DMS153 (cell line): ENCODE measurements at places on chromosomes 13 and 19.

DNA sequence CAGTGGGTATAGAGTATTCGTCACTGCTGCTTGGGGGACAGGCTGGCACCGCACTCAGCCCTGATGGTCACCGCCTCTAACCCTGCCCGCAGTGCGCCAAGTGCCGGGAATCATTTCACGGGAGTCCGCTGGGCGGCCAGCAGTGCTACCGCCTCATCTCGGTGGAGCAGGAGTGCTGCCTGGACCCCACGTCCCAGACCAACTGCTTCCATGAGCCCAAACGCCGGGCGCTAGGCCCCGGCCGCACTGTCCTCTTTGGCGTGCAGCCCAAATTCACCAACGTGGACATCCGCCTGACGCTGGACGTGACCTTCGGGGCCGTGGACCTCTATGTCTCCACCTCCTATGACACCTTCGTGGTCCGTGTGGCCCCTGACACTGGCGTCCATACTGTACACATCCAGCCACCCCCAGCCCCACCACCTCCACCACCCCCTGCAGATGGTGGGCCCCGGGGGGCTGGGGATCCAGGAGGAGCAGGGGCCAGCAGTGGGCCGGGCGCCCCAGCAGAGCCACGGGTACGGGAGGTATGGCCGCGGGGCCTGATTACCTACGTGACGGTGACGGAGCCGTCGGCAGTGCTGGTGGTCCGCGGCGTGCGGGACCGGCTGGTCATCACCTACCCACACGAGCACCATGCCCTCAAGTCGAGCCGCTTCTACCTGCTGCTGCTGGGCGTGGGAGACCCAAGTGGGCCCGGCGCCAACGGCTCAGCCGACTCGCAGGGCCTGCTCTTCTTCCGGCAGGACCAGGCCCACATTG lies 14.5 kb downstream of the CNFN start:
- DNase-seq = no peak

GRCh38 chr19:33823341-33823740 lies 26.7 kb downstream of the KCTD15 start:
- no peak for DNase-seq

- DNase-seq = no peak
Observed at GRCh38 chr19:31171936-31172335, 177.3 kb downstream of the TSHZ3 start.

DNA sequence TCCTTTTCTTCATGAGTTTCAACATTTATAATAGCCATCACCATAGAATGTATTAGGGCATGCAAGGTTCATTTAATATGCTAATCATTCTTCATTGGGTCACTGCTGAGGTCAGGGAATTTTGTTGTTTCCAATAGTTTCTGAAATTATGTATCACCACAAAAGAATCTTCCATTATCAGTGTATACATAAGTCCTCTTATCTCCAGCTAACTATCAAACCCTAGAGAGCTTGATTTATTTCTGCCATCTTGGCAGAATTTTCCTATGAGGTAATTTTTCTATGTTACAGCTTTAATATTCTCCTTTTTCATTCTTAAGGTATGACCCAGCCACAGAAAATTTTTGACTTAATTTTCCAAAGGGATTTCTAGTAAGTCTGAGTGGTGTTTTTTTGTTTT lies 415.0 kb upstream of the SLITRK1 start:
- DNase-seq = no peak

DNA sequence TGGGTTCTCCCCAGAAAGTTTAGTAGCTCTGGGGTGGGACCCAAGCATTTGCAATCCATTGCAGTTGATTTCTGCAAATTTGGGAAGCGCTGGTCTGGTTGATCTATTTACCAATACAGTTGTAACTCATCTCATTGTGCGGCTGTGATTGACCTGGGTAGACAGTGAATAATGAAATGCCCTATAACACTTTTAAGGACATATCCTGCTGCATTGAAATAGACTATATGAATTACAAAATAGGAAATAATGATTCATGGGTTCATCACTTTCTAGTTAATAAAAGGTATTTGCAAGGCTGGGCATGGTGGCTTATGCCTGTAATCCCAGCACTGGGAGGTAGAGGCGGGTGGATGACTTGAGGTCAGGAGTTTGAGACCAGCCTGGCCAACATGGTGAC lies 59.0 kb upstream of the FARP1 start:
- no peak for DNase-seq

DNA sequence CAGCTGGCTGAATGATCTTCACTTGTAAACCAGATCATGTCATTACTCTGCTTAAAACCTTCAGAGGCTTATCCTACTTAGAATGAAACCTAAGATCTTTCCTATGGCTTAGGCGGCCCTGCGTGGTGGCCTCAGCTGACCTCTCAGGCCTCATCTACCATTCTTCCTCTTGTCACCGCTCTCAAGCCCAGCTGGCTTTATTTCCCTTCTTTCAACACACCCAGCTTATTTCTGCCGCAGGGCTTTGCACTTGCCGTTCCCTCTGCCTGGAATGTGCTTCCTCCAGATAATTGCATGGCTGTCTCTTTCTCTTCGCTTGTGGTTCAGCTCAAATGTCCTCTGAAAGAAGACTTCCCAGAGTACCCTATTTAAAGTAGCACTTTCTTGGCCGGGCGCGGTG lies 3.6 kb upstream of the ASF1B start:
- DNase-seq = no peak

GRCh38 chr13:101301053-101301452 lies 115.3 kb downstream of the NALCN start:
- DNase-seq = no peak

DNA sequence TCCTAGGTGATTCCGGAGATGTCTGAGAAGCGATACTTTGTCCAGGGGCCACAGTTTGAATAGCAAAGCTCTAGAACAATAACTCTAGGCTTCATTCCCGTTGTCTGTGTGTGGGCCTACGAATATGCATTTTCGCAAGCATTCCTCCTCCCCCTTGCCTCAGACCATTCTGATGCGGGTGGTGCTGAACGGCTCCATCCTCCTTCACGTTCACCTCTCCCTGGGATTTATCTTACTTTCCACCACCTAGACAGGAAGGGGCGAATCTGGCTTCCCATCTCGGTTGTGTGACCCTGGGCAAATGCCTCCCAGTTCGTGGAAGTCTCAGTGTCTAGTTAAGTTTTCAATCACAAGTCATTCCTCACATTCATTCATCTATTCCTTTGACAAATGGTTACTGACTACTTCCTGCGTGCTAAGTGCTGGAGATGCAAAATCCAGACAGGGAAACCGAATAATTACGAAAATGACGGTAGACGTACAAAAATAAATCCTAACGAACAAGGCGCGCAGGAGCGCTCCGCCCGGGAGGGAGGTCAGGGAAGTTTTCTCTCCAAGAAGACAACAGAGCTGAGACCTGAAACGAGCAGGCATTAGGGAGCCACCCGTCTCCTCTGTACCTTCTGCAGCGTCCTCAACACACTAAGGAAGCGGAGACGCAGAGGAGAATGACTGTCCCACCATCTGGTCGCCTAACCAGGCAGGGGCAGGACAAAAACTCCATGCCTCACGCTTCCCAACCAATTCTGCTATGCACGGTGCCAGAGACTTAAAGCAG lies 1.3 kb upstream of the CNOT3 start:
- no peak for DNase-seq

GRCh38 chr19:35140962-35141836 lies 1.9 kb upstream of the FXYD7 start:
- DNase-seq = peak; percentile 82

- DNase-seq = no peak
Observed at GRCh38 chr19:8366961-8367326, 3.0 kb downstream of the ANGPTL4 start.

GRCh38 chr19:50311723-50312635 lies 17.2 kb downstream of the KCNC3 start:
- peak; percentile 16 for DNase-seq

GRCh38 chr19:31674503-31675192 lies 325.4 kb upstream of the TSHZ3 start:
- DNase-seq = no peak

GRCh38 chr13:39038569-39039030 lies 344 bp downstream of the NHLRC3 start:
- peak; percentile 51 for DNase-seq

- DNase-seq = peak; percentile 12
Observed at GRCh38 chr13:33918199-33918932, 100.4 kb downstream of the RFC3 start.

DNA sequence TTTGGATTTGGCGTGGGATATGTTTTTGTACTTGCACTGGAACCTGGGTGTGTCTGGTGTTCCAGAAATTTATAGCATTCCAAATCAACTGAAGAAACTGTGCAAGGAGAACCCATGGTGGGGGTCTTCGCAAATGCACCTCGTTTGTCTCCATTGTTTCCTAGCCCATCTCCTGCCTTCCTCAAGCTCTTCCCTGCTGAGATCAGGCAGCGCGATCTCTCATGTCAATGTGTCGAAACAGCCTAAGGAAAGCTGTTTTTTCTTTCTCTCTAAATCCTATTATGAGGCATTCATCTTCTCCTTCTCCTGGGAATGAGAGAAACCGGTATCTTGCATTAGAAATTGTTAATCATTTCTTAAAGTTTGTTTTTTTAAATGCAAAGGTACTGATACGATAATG lies 131.0 kb downstream of the KLF5 start:
- no peak for DNase-seq

GRCh38 chr13:48426052-48426451 lies 13.1 kb upstream of the LPAR6 start:
- DNase-seq = no peak

GRCh38 chr13:62502588-62502987 lies 1086.9 kb upstream of the PCDH20 start:
- DNase-seq = no peak

DNA sequence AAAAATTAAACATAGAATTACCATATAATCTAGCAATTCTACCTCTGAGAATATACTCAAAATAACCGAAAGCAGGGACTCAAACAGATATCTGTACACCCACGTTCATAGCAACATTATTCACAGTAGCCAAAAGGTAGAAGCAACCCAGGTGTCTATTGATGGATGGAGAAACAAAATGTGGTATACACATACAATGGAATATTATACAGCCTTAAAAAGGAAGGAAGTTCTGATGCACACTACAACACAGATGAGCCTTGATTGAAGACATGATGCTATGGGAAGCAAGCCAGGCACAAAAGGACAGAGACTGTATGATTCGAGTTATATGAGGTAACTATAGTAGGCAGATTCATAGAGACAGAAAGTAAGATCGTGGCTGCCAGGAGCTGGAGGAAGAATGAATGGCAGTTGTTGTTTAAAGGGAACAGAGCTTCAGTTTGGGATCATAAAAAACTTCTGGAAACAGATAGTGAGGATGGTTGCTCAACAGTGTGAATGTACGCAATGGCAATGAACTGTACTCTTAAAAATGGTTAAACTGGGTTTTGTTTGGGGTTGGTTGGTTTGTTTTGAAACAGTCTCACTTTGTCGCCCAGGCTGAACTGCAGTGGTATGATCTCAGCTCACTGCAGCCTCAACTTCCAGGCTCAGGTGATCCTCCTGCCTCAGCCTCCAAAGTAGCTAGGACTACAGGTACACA lies 47.5 kb downstream of the ZIC5 start:
- DNase-seq = no peak

GRCh38 chr13:21071924-21072323 lies 10.5 kb upstream of the LATS2 start:
- no peak for DNase-seq

DNA sequence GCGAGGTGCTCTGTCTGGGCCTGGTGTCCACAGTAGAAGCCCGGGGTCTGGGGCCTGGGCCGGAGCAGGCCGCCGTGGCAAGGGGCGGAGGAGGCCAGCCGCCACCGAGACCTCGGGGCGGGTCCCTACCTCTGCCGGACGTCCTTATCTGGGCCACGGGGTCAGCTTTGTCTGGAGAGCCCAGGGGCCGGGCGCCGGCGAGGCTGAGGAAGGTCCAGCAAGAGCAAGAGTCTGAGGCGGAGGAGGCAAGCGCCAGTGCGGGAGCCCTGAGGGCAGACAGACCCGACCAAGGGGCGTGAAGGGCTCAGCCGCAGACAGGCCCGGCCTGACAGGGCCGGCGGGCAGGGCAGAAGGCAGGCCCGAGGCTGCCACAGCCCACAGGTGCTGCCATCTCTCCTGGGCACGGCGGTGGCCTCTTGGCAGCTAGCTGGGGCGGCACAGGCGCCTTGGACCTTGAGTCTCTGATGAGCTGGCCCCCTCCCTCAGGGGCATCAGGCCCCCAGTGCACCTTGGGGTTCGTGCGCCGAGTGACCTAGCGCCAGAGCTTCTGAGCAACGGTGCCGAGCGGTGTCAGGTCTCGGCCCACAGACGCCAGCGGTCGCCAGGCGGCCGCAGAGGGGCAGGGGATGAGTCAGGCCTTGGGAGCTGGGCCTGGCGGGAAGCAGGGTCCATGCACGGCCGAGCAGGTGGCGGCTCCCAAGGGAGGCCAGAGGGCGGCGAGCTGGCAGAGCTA lies 19.1 kb upstream of the AKAP8 start:
- no peak for DNase-seq

GRCh38 chr19:20607943-20608342 lies 42.4 kb upstream of the ZNF737 start:
- DNase-seq = no peak

DNA sequence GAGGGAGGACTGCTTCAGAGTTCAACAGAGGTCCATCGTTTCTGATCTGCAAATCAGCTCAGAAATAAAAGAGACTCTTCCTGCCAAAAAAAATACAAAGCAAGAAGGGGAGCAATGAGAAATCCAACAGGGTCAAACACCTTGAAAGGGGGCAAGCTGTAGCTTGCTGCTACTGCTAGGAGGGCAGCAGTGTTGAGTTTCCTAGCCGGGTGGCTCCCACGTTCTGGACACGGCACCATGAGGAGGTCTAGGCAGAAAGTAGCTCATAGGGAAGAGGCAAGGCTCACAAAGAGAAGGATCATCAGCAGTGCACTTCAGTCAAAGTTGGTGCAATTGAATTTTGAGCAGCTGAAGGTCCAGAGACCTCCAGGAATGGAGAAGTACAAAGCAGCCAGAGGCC lies 75.3 kb downstream of the FOXO1 start:
- no peak for DNase-seq

- no peak for DNase-seq
Observed at GRCh38 chr13:43838909-43839308, 40.6 kb downstream of the CCDC122 start.

GRCh38 chr13:77751513-77752456 lies 54.3 kb downstream of the SLAIN1 start:
- DNase-seq = peak; percentile 43

- no peak for DNase-seq
Observed at GRCh38 chr13:46542833-46543232, 10.1 kb upstream of the LRCH1 start.

DNA sequence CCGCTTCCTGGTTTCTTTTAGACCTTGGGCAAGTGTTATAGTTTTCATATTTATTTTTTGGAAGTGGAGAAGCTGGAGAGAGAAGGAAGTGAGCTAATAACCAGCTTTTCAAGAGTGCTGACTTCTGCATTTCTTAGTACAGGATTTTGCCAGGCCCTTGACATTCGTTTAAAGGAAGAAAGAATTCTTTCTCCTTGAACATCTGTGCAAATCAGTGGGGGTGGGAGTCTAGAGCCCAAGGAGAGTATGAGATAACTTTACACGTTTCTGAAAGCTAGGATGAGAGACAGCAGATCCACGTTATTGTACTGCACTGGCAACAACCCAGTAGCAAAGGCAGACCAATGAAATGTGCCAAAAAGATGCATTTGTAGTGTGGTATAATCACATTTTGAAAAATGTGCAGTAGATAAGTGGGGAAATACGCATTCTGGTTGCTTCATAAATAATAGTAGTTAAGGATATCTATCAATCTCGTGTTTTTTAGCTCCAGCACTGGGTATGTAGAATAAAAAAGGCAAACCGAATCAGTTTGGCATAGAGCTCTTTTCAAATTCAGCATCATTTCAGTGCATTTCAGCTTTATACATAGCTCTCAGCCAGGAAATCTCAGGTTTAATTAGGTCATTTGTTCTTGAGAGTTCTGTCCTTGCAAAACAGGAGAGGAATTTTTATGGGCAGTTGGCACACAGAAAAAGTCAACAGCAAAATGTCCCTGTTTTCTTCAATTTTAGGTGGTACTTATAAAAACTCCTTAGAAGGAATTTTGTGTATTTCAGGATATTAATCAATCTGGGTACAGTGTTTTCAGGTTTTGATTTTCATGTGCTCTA lies 4.3 kb downstream of the RNF113B start:
- DNase-seq = no peak
